ENCODE measurements at places on chromosomes 11 and 22. TPM values are rescaled to one million over a fixed set of nuclear protein-coding genes. Genes with fewer than 3 reads are reported as not detected.

XKR3 gene
- not detected for total RNA-seq

OR56B1 gene
- 0.25 TPM for total RNA-seq

GNAZ gene
- 0.56 TPM for total RNA-seq

LRRN4CL gene
- total RNA-seq = not detected

KREMEN1 gene
- 0.11 TPM for total RNA-seq

SLC22A25 gene
- total RNA-seq = not detected

FGF3 gene
- not detected for total RNA-seq

PC gene
- total RNA-seq = 5.6 TPM

TRIM21 gene
- 24.8 TPM for total RNA-seq

HTR3A gene
- total RNA-seq = not detected

GRAMD1B gene
- 15.4 TPM for total RNA-seq

FAM118A gene
- total RNA-seq = 32.4 TPM

RTN4RL2 gene
- total RNA-seq = 0.23 TPM

NPTXR gene
- 0.83 TPM for total RNA-seq

CRYBB2 gene
- total RNA-seq = not detected

REXO2 gene
- total RNA-seq = 61.7 TPM

F2 gene
- not detected for total RNA-seq

CLDN5 gene
- not detected for total RNA-seq

TMEM126B gene
- 61.2 TPM for total RNA-seq

IFITM10 gene
- total RNA-seq = 0.31 TPM

DBX1 gene
- total RNA-seq = not detected

SCGB1C1 gene
- not detected for total RNA-seq

OSBP2 gene
- total RNA-seq = 0.72 TPM

OR10G7 gene
- total RNA-seq = not detected

NOX4 gene
- total RNA-seq = not detected

All from activated CD8-positive, alpha-beta T cell treated with anti-CD3 and anti-CD28 coated beads for 36 hours (primary cell).